ENCODE measurements at places on chromosomes 5 and 9. TPM values are rescaled to one million over a fixed set of nuclear protein-coding genes. Genes with fewer than 3 reads are reported as not detected.

Gene PCDHGB7
- 0.17 TPM for total RNA-seq

DNA sequence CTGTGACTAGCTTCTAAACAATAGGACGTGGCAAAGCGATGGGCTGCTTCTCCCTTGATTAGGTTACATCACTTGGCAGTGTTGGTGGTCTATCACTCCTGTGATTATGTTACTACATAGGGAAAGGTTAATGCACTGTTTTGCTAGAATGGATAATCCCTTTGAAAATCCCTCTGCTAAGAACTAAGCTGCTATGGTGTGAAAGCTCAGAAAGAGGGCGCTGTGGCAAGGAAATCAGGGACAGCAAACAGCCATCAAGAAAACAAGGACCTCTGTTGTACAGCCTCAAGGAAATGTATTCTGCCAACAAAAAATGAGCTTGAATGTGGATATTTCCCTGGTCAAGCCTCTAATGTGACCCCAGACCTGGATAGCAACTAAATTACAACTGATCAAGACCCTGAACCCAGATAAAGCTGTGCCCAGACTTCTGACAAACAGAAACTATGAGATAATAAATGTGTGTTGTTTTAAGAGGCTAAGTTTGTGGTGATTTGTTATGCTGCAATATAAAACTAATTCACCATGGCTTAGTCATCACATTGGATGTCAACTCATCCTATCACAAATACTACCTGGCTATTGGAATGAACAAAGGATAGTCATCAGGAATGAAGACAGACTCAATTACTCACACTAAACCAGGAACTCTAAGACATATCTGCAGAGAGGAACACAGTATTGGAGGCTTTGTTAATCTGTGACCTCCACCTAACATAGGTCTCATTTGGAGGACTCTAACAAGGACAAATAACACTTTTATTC, 1215.9 kb downstream of the EFNA5 start:
- peak; percentile 2 for DNase-seq

- no peak for DNase-seq
Observed at GRCh38 chr9:84736081-84736480, 66.6 kb downstream of the NTRK2 start.

DNA sequence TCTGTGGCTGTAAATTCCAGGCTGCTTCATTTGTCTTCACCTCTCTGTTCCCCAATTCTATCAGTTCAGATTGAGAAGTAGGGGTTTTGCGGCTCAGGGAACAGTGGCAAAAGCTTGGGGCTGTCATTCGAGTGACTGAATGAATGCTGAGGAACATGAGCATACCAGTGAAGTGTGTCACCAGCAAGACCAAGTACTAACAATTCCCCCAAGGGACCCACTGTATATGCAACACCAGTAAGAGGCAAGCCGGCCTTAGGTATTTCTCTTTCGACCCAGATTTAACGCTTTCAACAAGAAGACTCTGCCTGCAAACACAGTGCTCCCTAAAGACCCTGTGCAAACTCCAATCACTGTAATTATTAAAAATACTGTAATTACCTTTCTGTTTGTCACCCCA, 25.8 kb downstream of the KLHL3 start:
- no peak for DNase-seq

GRCh38 chr5:58133631-58134296, 326.1 kb downstream of the PLK2 start:
- no peak for DNase-seq

DNA sequence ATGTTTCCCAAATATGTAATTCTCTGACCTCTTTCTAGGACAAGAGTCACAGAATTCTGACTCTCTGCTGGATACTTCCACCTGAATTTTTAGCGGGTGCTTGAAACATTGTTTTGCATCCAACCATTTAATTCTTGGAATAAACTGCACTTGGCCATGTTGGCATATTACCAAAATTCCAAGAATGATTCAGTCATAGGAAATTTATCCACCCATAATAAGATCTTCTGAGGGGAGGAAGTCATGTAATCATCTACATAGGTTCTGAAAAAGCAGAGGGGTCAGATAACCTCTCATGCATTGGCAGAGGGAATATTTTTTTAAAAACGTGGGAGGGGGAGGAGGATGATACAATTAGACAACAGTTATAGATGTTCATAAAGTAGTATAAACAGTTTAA, 156.9 kb downstream of the PAM start:
- DNase-seq = no peak

DNA sequence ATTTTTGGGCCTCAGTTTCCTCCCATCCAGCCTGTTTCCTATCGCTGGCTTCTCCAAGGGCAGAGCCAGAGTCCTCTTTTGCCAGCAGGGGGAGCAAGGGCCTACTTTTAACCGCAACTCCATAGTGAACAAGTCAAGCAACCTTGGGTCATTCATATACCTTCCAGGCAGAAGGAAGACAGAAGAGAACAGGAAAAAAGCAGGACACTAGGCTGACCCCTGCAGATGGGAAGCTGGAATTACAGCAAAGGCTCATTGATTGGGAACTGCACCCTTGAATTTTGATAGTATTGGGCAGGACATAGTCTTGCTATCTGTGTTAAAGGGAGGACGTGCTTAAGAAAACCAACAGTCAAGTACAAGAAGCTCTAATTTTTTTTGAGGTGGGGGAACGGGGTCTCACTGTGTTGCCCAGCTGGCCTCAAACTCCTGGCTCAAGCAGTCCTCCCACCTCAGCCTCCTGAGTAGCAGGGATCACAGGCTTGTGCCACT, 30.1 kb downstream of the QRFP start:
- DNase-seq = peak; percentile 85

GRCh38 chr9:91174772-91175171, 186.9 kb downstream of the AUH start:
- DNase-seq = no peak

DNA sequence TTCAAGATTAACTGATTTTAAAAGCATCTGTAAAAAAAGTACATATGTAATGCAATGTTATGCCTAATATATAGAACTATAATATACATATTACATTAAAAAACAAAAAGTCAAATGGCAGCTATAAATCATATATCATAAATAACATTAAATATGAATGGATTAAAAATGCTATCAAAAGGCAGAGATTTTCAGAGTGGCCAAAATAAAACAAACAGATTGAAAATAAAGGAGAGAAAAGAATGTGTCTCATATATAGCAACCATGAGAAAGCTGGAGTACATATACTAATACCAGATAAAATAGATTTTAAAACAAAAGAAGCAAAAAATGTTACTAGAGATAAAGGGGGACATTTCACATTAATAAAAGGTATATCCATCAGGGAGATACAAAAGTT, 38.5 kb downstream of the S1PR3 start:
- no peak for DNase-seq

- DNase-seq = no peak
Observed at GRCh38 chr9:135865531-135865930, 41.8 kb downstream of the CAMSAP1 start.

GRCh38 chr9:35696520-35697215, 6.9 kb upstream of the TPM2 start:
- peak; percentile 35 for DNase-seq

- no peak for DNase-seq
Observed at GRCh38 chr5:14134083-14134482, 9.1 kb upstream of the TRIO start.

- DNase-seq = no peak
Observed at GRCh38 chr5:149724130-149724840, 5.8 kb upstream of the PPARGC1B start.

All from PC-9 (cell line).